ENCODE measurements at places on chromosomes 6 and 20. TPM values are rescaled to one million over a fixed set of nuclear protein-coding genes. Genes with fewer than 3 reads are reported as not detected.

DNA sequence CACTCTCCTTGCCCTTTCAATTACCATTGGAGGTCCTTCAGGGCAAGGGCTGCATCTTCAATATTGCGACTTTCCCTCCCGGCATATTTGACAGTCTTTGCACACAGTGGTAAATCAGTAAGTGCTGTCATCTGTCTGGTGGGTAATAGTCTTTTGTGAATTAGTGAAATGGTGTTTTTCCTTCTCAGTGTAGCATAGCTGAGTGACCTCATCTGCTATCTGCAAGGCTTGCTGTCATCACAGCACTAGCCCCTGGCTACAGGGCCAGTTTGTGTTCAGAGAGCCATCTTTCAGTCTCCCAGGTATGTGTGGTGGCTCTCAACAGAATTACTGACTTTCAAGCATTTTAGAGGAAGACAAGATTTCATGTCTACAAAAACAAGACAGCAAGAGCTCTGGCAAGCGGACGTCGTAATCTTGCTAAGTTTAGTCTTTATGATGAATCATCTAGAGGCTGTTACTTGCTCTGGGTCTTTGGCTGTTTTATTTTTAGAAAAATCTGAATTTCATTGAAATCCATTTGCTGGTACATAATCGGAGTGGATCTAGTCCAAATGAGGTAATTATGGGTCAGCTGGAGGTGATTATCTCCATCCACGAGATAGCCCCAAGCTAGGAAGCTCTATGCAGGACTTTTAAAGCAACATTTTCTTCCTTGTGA lies 528.9 kb downstream of the EPM2A start:
- DNase-seq: no peak

DNA sequence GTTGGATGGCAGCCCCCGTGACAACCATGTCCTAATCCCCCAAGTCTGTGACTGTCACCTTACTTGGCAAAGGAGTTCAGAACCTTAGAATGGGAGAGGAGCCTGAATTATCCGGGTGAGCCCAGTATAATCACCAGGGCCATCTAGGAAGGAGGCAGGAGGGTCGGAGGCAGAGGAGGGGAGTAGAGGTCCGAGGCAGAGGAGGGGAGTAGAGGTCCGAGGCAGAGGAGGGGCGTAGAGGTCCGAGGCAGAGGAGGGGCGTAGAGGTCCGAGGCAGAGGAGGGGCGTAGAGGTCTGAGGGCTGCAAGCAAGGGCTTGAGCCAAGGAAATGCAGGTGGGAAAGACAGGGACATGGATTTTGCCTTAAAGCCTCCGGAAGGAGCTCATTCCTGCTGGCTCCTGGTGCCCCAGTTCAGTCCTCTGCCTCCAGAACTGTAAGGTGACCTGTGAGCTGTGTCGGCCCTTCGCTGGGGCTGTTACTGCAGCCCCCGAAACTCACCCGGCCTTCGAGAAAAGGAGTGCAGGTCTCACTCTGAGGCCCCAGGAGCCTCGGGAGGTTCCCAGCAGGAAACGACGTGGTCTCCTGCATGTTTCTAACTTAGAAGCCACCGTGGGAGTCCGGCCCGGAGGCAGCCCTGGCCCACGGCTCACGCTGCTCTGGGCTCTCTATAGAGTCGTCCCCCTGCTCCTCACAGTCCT lies 20.0 kb upstream of the SLCO4A1 start:
- no peak for DNase-seq

GRCh38 chr6:161270116-161270515 lies 3.7 kb downstream of the AGPAT4 start:
- no peak for DNase-seq

GRCh38 chr6:7201732-7202541 lies 94.2 kb downstream of the RREB1 start:
- DNase-seq: no peak

GRCh38 chr20:32447136-32448027 lies 89.3 kb downstream of the ASXL1 start:
- no peak for DNase-seq

GRCh38 chr20:14538433-14538832 lies 201.0 kb upstream of the FLRT3 start:
- no peak for DNase-seq

- no peak for DNase-seq
Observed at GRCh38 chr6:90816764-90817163, 229.9 kb upstream of the MAP3K7 start.

- DNase-seq: no peak
Observed at GRCh38 chr6:154246723-154247118, 109.9 kb downstream of the IPCEF1 start.

GRCh38 chr6:16689788-16690607 lies 71.3 kb downstream of the ATXN1 start:
- DNase-seq: no peak

DNA sequence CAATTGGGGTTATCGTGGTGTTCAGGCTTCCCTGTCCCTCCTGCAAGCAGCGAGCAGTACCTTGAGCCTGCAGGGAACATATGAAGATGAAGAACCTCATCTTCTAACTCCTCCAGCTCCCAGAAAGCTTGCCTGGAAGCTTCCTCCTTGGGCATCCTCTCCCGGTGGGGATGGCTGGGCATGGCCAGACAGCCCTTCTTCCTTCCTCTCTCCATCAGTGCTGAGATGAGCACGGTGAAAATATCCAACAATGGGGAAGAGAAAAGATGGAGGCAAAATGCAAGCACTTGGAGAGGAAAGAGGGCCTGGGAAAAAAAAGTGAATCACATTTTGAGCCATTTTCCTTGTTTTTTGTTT lies 107.7 kb upstream of the FOXA2 start:
- no peak for DNase-seq

DNA sequence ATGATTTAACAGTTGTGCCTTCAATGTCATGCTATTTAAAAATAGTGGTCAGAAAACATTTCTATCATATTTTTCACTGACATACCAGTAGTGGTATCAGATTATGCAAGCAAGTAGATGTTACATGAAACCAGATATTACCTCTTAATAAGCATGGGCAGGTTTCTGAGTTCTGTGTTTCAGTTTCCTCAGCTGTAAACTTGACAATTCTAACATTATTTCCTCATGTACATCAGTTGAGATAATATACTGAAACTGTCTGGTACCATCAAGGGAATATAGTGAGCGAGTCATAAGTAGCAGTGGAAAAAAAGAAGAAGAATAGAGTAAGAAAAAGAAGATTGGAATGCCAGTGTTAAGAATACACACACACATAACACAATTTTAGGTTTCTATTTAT lies 477.9 kb upstream of the MANEA start:
- DNase-seq: no peak

DNA sequence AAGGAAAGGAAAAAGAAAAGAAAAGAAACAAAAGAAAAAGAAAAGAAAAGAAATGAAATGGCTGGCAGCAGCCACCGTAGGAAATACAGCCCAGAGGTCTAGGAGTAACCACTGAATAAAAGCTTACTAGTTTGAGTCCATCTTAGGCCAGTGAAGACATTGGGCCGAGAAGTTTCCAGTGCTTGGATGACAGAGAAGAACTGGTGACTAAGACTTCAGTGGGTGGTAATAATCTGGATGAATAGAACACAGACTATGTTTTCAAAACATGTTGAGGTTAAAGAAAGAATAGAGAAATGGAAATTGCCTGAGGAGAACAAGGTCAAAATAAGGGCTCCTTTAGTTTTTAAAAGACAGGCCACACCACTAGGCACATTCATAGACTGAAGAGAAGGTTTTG lies 198.8 kb downstream of the ATXN1 start:
- no peak for DNase-seq

DNA sequence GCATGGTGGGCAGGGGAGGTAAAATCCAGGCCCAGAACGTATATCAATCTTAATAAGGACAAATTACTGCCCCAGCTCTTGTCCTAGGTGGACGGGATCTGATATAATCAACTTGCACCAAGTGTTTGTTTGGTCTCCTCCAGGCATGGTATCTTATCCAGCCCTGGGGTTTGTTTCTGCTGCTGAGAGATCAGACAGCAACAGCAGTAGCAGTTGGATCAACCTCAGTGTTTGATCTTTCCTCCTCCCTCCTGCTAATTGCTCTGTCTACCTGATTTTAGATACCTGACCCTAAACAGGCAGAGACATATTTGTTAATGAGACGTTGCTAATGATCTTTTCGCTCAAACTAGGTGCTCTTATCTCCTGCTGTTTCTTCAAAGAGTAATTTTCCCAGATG lies 100.4 kb upstream of the BACH2 start:
- DNase-seq: no peak

The ZFP57 gene
- total RNA-seq: 1.7 TPM

The ULBP2 gene
- total RNA-seq: 3.7 TPM

The BTBD3 gene
- total RNA-seq: 65.3 TPM
